ENCODE measurements at places on chromosomes 2 and 18.

- DNase-seq, result no peak
These were observed 209.0 kb upstream of the PARD3B start for GRCh38 chr2:204336153-204336744.

GRCh38 chr2:234291765-234292204 lies 205.1 kb downstream of the ARL4C start:
- DNase-seq, result no peak

- no peak for DNase-seq
These were observed 3.4 kb downstream of the CTLA4 start for GRCh38 chr2:203870941-203871340.

DNA sequence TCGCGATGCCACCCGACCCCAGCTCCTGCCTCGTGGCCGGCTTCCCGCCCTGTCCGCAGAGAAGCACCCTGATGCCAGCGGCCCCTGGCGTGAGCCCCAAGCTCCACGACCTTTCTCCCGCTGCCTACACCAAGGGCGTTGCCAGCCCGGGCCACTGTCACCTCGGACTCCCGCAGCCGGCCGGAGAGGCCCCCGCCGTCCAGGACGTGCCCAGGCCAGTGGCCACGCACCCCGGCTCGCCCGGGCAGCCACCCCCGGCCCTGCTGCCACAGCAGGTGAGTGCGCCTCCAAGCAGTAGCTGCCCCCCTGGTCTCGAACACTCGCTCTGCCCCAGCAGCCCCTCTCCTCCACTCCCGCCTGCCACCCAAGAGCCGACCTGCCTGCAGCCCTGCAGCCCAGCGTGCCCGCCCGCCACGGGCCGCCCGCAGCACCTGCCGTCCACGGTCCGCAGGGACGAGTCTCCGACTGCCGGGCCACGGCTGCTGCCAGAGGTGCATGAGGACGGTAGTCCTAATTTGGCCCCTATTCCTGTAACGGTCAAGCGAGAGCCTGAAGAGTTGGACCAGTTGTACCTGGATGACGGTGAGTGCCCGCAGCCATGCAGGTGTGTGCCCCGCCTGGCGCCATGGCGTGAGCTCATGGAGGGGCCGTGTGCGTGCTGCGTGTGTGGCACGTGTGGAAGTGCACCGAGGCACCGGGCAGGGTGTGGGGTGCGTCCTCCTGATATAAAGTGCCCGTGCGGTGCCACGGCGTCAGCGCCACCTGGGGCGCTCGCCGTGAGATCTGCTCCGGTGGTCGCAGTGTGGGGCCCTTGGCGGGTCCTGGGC lies 90.8 kb downstream of the NFATC1 start:
- DNase-seq, result no peak

DNA sequence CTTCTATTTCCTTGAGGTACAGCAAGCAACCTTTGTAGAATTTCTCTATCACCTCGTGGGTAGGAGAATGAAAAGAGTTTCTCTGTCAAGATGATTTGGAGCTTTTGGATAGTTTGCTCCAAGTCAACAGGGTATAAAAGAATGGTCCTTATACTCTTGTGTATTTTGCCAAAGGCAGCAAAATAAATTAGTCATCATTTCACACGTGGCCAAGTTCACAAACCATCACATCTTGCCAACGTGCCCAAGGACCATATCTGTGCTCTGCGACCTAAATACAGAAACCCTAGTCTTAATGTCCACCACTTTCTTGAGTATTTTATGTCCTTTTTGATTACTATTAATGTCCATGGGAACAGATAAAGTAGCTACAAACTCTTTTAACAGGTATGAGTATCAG lies 262.9 kb downstream of the AFF3 start:
- DNase-seq, result no peak

- DNase-seq, result no peak
These were observed 78.6 kb upstream of the MAP3K20 start for GRCh38 chr2:172997031-172997430.

GRCh38 chr2:168434146-168434545 lies 21.9 kb upstream of the CERS6 start:
- DNase-seq, result no peak

- DNase-seq, result no peak
These were observed 69.5 kb downstream of the HNRNPLL start for GRCh38 chr2:38533180-38533579.

DNA sequence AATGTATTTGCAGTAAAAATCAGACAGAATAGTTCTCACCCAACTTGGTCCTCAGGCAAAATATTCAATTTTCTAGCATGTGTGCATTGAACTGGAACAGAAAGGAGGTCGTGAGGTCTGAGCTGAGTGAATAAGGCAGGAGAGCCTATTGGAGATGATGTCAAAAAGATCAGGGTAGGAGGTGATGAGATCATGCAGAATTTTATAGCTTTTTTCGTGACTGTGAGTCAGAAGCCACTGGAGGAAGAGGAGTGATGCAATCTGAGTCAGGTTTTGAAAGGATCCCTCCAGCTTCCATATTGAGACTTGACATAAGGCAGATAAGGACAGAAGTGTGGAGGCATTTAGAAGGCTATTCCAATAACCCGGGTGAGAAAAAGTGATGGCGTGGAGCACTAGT lies 299.5 kb upstream of the SOX11 start:
- DNase-seq, result no peak

GRCh38 chr2:154700136-154700535 lies 1.6 kb downstream of the KCNJ3 start:
- no peak for DNase-seq

GRCh38 chr18:38358805-38359657 lies 793.4 kb upstream of the CELF4 start:
- DNase-seq, result no peak

DNA sequence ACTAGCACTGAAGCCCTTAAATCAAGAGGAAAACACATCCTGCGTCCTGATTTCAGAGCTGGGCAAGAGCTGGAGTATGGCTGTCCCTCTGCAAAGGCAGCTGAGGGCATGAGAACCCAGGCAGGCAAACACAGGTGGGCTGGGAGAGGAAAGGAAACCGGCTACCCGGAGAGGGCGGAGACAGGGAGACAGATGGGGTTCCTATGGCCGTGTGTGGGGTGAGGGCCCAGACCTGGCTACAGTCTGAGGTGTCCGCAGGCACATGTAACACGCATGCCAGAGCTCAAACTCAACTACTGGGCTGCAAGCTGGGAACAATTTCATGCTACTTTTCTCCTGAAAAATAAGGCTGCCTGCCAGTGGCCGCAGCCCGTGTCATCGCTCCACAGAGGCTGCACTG lies 2.7 kb downstream of the COPS9 start:
- DNase-seq, result no peak

DNA sequence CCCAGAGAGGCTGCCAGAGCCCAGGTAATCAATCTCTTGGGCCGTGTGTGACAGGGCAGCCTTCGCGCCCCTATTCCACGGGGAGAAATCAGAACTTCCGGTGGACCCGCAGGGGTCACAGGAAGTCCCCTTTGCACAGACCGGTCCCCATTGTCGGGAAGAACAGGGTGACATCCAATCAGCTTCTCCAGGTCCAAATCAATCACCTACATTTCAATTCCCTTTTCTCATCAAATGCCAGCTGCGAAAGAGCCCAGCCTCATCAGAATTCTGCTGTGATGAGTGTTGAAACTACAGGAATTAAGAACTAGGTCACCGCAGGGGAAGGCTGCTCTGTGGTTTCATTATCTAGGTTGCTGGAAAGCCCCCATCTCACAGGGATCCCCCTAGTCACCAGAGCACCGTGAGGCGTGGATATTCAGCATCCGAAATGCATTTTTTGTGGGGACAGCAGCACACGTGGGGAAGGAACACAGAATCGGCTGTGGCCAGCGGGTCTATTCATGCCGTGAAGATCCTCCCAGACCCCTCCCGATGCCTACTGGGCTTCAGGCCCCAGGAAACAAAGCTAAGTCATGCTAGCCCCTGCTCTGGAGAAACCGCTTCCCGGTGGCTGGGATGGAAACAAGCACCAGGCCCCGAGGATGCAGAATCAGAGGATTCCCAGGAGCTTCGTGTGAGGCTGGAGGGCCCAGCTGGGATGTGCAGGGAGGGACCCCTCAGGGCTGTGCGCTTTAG lies 193.7 kb upstream of the ID2 start:
- no peak for DNase-seq

- no peak for DNase-seq
These were observed 109.9 kb upstream of the ID2 start for GRCh38 chr2:8571792-8572499.

GRCh38 chr18:22309191-22309590 lies 108.5 kb downstream of the CTAGE1 start:
- DNase-seq, result no peak

- DNase-seq, result no peak
These were observed 55.9 kb downstream of the COPS8 start for GRCh38 chr2:237141571-237142051.

DNA sequence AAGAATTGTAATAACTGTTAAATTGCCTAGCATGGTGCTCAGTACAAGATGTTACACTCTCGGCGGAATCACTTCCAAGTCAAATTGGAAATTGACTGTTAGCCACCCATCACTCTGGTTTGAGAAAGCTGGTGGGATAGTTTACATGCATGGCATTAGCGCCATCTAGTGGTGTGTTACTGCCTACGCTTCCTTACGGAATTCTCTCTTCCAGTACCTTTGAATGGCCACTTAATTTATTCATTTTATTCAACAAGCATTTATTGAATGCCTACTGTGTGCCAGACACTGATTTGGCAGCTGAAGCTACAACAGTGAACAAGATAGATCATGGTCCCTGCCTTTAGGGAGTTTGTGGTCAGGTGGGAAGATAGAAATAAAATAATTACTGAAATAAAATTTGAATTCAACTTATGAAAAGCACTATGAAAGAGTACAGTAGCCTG lies 171.2 kb downstream of the TMEM247 start:
- DNase-seq, result peak; percentile 4

DNA sequence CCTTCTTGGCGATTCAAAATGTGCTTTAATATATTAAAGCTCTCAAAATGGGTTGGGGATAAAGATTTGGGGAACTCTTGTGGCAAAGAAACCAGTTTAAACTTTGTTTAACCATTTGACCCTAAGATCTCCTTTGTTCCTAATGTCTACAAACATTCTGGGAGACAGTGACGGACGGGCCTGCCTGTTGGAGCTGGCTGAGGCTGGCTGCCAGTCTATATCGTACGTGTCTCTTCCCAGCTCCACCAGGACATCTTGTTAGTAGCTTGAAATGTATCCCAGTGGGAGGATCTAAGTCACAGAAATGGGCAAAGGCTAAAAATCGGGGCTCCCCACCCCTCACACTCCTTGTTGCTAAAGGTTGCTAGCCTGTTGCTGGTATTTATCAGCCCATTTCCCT lies 30.7 kb downstream of the ZNF532 start:
- DNase-seq, result no peak

DNA sequence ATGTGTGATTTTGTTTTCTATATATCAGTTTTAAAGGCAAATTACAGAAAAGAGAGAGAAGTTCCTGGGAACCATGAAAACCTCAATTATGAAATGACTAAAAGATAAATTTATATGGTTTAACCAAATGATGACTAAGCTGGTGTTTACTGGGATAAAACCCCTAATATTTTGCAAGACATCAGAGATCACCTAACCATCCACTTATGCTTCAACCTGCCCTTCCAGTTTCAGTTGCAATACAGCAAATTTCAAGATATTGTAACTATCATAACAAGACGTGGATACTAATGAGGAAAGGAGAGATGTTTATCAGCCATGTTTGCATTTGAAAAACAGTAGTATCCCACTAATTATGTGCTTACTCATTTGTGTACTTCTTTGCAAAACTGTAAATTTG lies 108.2 kb downstream of the GAREM1 start:
- DNase-seq, result no peak

DNA sequence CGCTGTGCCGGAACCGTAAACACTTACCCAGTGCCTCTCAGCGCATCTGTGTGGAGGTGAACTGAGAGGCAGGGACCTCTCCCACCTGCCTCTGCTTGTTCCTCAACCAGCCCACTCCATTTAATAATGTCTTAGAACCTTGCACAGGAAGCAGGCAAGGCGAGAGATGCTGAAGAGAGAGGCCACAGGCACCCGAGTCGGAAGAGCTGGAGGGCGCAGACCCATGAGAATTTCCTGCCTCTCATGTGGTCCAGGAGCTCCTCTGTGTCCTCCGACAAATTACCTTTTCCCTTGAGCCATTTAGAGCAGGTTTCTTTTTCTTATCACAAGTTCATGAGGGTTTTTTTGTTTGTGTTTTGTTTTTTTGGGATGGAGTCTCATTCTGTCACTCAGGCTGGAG lies 4.9 kb upstream of the RFX8 start:
- DNase-seq, result no peak

DNA sequence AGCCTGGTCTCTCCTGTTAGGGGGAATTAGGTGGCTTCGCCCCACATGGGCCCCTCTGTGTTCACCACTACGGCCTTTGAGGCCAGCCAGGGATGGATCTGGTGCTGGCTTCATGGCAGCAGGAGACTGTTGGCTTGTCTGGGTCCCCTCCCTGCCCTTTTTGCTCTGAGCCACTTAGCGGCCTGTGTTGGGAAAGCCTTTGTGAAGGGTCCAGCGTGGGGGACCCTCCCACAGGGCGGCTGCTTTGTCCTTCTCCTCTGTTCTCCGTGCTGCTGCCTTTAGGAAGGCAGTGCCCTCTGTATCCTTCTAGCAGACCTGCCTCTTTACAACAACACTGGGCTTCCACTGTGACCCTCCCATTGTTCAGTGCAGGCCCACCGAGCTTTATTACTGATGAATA lies 118.4 kb downstream of the TSN start:
- DNase-seq, result no peak

DNA sequence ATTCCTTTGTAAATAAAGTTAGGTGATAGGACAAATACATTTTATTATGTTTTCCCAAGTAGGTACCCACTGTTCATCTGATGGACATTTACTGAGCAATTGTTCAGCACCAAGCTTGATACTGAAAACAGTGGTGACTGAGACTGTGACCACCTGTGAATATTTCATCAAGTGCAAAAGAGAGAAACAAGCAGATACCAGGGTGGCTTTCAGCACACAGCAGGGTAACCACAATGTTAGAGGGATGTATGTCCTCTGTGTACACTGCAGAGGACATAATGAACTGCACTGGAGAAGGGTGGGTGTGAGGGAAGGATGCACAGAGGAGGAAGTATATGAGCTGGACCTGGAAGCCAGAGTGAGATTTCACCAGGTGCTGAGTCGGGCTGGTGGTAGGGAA lies 411.8 kb downstream of the RAD51AP2 start:
- DNase-seq, result no peak

DNA sequence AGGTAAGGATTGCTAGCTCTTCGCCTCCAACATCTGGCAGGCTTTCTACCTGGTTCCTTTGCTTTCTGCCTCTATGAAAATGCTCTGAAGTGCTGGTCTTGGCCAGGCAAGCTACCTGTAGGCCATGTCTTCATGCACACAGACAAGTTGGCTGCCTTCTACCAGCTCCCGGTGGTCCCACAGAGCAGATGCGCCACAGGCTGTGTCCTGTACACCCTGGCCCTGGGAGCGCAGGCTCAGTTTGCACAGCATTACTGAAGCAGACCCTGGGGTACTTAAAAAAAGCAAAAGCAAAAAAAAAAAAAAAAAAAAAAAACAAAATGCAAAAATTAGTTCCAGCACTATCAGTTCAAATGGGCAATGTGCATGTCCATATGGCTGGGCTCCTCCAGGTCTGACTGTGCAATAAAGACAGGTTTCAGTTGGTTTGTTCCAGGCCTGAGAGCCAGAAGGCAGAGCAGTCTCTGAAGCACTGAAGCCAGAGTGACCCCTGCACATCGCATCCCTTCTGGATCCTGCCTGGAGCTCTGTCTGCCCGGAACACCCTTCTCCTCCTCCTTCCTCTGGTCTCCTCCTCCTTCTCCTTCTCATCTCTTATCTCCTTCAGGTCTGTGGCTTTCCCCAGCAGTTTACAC lies 288.0 kb upstream of the REV1 start:
- DNase-seq, result no peak

All from activated naive CD4-positive, alpha-beta T cell (primary cell).